ENCODE measurements at places on chromosomes 12 and 14. TPM values are rescaled to one million over a fixed set of nuclear protein-coding genes. Genes with fewer than 3 reads are reported as not detected.

The GPR162 gene
- 0.17 TPM for total RNA-seq

The HOTAIR gene
- not detected for total RNA-seq

The C14orf180 gene
- not detected for total RNA-seq

The KRT85 gene
- total RNA-seq, result not detected

The CMKLR1 gene
- total RNA-seq, result not detected

The LGR5 gene
- not detected for total RNA-seq

The POLE2 gene
- 25.5 TPM for total RNA-seq

The OR4M1 gene
- total RNA-seq, result not detected

The SSPN gene
- not detected for total RNA-seq

The SERPINA6 gene
- total RNA-seq, result not detected

The NUBPL gene
- total RNA-seq, result 8.7 TPM

The RFX4 gene
- not detected for total RNA-seq

The KLRF1 gene
- total RNA-seq, result 0.24 TPM

The TAS2R30 gene
- 4.2 TPM for total RNA-seq

The TIGAR gene
- total RNA-seq, result 14.2 TPM

The KRT83 gene
- total RNA-seq, result not detected

Data from T-helper 1 cell treated with Interleukin-12 subunit alpha and Interleukin-12 subunit beta and Interleukin-4 antibody, amounts not matched to agents 30 ng/mL and 1 ng/mL, for 36 hours (primary cell).